Globus pallidus (tissue), 1 donor: ENCODE measurements at places on chromosomes 3 and 15.

GRCh38 chr3:8835385-8835784, 66.0 kb upstream of the OXTR start:
- DNase-seq = no peak

- DNase-seq = no peak
Observed at GRCh38 chr3:15288331-15289035, 43.9 kb downstream of the SH3BP5 start.

DNA sequence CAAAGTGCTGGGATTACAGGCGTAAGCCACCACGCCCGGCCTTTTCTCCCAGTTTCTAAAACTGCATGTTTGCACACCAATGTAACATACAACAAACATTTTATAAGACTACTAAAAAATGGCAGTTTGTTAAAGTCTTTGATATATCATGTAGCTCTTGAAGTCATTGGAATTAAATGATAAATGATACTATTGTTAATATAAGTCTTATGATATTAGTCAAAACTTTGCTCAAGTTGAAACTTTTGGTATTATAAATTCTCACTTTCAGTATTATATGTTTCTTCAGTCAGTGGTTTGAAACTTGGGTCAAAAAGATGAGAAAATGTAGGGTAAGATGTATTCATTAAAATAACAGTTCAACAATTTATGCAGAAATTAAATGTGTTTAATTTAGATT, 117.6 kb upstream of the TBL1XR1 start:
- DNase-seq = no peak

- DNase-seq = peak; percentile 70
Observed at GRCh38 chr3:149547413-149547812, 72.9 kb downstream of the TM4SF4 start.

GRCh38 chr15:101097111-101097510, 154.7 kb downstream of the CHSY1 start:
- DNase-seq = no peak

DNA sequence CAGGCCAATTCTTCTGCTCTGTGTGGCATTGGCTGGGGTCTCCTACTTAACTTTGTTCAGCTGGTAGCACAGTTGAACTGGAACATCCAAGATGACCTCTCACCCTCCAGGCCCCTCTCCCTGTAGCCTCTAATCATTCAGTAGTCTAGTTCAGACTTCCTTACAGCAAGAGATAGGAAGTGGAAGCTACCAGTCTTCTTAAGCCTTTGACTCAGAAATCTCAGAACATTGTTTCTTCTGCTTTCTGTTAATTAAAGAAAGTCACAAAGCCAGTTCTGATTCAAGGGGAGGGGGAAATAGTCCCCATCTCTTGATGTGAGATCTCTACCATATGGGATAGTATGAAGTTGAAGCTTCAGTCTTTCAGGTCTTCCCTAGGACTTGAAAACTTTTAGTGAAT, 18.8 kb upstream of the SACM1L start:
- DNase-seq = no peak

DNA sequence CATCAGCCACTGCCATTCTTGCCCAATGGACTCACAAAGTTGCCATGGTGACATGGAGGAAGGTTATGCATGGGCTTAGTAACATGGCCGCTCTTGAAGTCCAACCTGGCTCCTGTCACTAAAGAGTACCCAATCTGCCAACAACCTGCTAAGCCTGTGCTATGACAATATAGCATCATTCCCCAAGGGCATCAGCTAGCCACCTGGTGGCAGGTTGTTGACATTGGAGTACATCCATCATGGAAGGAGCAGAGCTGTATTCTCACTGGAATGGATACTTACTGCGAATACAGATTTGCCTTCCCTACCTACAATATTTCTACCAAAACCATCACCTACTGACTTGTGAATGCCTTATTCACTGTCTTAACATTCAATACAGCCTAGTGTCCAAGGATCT, 138.9 kb upstream of the RORA start:
- DNase-seq = no peak

GRCh38 chr3:25426408-25426807, 1.7 kb upstream of the RARB start:
- DNase-seq = no peak

- no peak for DNase-seq
Observed at GRCh38 chr3:97970156-97970555, 2.1 kb downstream of the RIOX2 start.

GRCh38 chr3:43522727-43523362, 99.0 kb downstream of the ANO10 start:
- no peak for DNase-seq

GRCh38 chr15:59165726-59166125, 40.9 kb upstream of the LDHAL6B start:
- no peak for DNase-seq

DNA sequence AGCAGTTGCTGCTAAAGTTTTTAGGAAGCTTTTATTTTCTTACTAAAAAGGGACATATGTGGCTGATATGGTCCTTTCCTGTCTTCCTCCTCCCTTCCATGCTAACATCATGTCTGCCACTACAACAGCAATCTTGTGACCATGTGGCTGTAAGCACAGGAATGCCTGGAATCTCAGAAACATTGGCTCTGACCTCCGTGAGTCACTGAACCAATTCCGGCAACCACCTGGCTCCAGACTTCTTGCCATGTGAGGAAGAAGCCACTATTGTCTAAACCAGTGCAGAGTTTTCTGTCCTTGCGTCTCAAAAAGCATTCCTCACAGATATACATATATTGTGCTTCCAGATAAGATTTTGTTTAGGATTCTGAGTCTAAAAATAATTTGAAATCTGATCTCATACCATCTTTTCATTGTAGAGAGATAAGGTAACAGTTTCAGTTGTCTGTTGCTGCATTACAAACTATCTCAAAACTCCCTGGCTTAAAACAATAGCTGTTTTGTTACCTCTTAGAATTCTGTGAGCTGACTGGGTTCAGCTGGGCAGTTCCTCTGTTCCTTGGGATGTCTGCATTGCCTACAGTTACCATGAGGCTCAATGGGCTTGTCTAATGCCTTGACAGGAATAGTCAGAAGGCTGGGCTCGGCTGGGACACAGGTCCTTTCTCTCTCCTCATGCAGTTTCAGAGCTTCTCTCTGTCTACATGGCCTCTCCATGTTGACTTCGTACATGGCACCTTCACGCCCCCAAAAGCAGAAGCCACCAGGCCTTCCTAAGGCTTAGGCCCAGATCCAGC, 77.3 kb upstream of the MAGI1 start:
- DNase-seq = no peak

- DNase-seq = no peak
Observed at GRCh38 chr15:40926659-40927494, 2.3 kb upstream of the DLL4 start.

DNA sequence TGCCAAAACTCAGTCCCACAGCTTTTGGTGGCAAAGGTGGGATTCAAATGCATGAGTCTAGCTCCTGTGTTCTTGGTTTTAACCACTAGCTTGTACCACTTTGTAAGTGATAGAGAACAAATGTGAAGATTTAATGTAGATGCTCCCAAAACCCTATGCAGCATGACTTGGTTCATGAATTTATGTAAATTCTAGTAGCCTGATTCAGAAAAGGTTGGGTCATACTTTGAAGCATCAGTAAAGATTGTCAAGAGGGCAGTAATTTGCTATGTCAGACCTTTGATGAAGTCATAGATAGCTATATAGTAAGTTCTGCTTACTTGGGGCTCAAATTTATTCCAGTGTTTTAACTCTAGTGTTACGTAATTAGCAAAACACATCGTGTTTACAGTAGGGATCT, 75.6 kb downstream of the VPS8 start:
- no peak for DNase-seq

DNA sequence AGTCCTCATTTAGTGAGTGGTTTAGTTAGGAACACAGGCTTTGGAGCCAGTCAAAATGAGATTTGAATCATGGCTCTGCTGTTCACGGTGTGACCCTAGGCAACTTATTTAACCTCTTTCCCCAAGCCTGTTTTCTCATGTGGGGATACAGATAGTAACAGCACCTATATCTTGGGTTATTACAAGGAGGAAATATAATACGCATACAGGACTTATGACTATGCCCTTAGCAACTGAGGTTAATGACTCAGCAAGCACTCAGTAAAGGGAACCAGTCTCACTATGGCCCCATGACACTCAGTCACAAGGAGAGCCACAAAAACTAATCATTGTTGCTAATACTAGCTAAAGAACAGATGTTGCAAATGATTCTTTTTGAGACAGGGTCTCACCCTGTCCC, 45.9 kb downstream of the SUMF1 start:
- no peak for DNase-seq

GRCh38 chr3:12638105-12638504, 25.8 kb downstream of the RAF1 start:
- DNase-seq = no peak

DNA sequence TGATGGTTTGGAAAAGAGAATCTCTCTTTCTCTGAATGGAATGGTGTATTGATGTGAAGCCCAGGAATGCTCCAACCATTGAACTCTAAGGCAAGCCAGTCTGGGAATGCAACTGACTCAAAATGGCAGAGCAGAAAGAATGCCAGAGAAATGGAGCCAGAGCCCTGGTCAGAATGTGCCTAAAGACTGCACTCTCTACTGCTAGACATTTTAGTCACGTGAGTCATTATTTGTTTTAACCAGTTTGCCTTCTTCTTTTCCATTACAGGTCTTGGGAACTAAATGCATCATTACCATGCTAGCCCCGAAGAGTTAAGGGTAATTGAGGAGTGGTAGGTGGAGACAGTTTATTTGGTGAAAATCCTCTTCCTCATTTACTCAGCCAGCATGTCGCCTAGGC, 67.3 kb upstream of the TRIM42 start:
- no peak for DNase-seq

DNA sequence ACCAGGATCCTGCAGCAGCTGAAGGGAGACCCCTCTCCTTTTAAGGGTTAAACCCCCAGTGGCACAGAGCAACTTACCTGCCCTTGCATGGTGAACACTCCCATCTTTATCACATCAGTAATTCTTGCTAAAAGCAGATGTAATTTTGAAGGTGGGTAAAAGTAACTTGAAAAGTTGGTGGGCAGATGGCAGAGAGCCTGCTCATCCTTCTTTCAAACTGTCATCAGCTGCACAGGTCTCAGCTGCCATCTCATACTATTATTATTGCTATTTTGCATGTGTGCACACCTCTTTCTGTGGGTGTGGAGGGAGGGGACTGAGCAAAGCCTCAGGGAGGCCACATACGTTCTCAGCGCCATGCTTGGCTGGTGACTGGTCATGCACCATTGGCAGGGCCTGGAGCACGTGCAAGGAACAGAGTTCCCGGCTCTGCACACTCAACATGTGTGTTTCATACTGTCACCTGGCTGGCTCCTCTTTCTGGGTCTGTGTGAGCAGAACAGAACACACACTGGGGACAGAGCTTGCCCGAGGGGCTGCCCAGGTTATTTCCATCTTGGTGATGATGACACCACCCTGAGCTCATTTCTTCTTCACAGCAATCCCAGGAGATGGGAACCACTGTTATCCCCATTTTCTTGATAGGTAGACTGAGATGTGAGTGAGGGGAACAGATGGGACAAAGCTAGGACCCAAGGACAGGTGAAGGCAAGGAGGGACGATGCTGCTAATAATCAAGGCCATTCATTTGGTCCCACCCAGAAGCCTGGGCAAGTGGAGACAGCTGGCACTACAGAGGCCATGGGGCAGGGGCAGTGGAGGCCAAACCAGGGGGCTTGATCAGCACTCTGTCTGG, 95.8 kb upstream of the KLF13 start:
- DNase-seq = no peak

DNA sequence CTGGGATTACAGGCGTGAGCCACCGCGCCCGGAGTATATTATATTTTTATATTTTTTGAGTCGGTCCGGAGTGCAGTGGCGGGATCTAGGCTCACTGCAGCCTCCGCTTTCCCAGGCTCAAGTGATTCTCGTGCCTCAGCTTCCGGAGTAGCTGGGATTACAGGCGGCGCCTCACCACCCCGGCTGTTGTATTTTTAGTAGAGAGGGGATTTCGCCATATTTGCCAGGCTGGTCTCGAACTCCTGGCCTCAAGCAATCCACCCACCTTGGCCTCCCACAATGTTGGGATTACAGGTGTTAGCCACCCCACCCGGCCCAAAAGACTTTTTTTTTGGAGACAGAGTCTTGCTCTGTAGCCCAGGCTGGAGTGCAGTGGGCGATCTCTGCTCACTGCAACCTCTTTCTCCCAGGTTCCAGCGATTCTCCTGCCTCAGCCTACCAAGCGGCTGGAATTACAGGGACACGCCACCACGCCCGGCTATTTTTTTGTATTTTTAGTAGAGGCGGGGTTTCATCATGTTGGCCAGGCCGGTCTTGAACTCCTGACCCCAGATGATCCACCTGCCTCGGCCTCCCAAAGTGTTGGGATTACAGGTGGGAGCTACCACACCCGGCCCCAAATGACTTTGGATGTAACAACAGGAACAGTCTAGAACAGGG, 1.0 kb downstream of the ZNF589 start:
- no peak for DNase-seq

DNA sequence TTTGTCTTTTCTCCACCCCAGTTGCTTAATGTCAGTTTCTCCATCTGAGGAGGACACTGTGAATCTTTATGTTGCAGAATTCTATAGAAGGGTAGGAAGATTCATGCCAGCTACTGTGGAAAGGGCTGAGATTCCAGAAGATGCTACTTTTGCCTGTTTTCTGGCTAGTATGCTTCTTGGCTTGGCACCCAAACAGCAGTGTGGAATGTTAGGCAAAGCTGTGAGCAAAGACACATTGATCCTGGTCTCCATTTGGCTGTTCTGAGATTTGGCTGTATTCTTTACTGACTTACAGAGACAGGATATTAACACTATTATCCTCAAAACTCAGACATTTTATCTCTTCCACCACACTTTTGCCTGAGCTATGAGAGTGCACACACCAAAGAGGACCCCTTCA, 39.3 kb downstream of the PDHB start:
- no peak for DNase-seq

DNA sequence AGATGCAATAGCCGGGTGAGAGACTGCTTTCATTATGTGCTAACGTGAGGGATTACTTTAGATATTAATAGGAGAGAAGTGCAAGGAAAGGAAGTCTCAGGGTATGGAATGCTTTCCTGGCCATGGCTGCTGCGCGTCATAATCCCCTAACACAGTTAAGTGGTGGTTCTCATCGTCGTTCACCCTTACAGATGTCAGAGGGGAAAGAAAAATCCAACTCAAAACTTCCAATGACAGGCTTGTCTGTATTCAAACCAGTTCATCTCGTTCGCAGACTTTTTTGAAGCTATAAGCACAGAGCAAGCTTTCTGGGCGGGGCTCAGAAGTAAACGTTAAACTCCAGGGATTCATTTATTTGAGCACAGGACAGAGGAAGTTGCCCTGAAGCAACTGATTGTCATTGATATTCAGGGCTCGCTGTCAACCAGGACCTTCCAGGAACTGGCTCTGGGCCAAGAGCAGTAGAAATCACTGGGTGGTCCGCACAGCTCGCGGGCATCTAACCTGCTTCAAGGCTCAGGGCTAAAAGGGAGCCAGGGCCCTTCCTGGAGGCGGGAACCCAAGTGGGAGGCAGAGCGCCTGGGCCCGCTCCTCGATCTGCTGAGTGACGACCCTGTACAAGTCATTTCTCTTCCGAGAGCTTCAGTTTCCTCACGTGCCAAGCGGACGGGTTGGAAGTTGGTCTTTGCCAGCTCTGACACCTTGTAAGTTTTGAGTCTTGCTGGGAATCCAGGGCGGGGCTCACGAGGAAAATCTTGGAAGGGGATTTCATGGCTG, 1.1 kb upstream of the LPP start:
- no peak for DNase-seq
